ENCODE measurements at places on chromosomes 7 and 10. TPM values are rescaled to one million over a fixed set of nuclear protein-coding genes. Genes with fewer than 3 reads are reported as not detected.
A peak's percentile ranks its signal among the peaks of the same experiment; 100 is the strongest.

Gene CALHM1
- not detected for polyA plus RNA-seq

- no peak for DNase-seq
Observed at GRCh38 chr10:68110027-68110426, 739 bp downstream of the MYPN start.

- no peak for DNase-seq
Observed at GRCh38 chr7:157876469-157877285, 539.9 kb downstream of the DNAJB6 start.

GRCh38 chr10:130137090-130137448 is 878 bp downstream of the GLRX3 start:
- peak; percentile 26 for DNase-seq

Gene OPALIN
- polyA plus RNA-seq, result not detected

GRCh38 chr10:33398796-33399195 is 64.3 kb upstream of the NRP1 start:
- no peak for DNase-seq
